Neural crest cell (in vitro differentiated cells): ENCODE measurements at places on chromosomes 13 and 19.

GRCh38 chr13:110575322-110576069, 14.0 kb upstream of the RAB20 start:
- DNase-seq = no peak

- DNase-seq = no peak
Measured at GRCh38 chr13:26989957-26990713, 181.5 kb downstream of the USP12 start.

- no peak for DNase-seq
Measured at GRCh38 chr13:78198821-78199220, 280.2 kb upstream of the EDNRB start.

DNA sequence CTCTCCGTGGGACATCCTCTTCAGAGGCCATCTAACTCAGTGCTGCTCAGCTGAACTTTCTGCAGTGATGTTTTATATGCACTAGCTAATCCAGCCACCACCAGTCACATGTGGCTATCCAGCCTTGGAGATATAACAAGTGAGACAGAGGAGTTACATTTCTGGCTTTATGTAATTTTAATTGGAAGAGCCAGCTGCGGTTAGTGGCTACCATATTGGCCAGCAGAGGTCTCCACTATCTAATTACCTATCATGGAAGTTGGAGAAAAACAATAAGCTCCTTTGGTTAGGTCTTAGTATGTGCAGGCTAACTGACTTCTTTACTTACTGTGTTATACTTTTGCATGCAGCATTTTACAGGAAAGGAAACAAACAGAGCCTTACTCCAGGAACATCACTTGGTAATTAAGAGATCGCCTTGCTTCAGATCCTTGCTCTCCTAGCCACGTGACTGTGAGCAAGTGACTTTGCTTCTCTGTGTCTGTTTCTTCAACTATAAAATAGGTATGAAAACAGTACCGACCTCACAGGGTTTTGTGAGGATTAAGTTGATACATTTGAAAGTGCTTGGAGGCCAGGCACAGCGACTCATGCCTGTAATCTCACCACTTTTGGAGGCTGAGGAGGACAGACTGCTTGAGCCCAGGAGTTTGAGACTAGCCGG, 1.6 kb upstream of the KLK10 start:
- DNase-seq = no peak

DNA sequence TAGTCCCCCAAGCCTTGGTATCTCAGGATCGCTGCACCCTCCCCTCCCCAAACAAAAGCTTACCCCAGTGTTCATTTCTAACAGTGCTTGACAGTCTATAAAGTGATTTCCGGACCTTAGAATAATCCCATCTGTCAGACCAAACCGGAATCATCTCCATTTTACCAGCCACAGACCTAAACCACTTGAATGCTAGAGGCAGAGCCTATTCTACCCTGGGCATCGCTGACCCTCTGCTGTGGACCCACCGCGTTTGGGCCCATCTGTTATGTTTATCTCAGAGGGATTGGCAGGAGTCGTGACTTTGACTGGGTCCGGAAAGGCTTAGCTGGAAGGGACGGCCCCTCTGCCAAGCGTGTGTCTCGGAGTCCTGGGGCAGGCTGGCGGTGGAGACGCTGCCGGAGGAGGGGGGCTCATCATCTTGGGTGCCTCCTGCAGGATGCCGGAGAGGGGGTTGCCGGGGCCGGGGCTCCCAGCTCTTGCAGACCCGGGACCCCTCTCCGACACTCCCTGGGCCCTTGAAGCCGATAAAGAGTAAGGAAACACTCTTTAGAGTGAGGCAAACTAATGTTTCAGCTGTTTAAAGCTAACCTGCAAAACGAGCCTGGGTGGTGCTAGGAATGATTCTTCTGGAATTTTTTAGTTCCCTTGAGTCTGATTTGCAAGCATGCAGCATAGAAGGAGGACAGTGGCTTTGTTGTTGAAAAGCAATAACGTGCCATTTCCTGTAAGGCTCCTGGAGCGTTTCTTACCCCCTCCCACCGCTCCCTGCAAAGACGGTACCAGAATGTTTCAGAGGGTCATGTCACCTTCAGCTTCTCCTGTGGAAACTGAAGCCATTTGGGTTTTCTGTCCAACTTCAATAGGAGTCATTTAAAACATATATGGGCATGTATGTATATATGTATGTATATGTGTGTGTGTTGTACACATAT, 1.3 kb downstream of the SLC25A42 start:
- peak; percentile 12 for DNase-seq

- DNase-seq = no peak
Measured at GRCh38 chr13:108020027-108020426, 195.3 kb downstream of the LIG4 start.

GRCh38 chr19:42422901-42423461, 4.2 kb downstream of the LIPE start:
- peak; percentile 68 for DNase-seq

DNA sequence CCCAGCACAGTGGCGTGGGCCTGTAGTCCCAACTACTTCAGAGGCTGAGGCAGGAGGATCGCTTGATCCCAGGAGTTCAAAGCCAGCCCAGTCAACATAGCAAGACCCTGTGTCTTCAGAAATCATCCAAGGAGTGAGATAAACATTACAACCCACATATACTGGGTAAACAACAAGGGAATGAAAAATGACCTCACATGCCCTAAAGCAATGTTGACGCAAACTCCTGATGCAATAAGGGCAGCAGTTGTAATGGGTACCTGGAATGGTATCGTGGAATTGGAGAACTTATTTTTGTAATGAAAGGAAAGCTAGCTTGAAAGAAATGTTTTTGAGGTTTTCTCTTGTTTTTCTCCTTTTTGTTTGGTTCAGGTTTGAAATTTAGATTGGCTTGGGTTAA, 24.5 kb upstream of the LGALS16 start:
- DNase-seq = no peak

DNA sequence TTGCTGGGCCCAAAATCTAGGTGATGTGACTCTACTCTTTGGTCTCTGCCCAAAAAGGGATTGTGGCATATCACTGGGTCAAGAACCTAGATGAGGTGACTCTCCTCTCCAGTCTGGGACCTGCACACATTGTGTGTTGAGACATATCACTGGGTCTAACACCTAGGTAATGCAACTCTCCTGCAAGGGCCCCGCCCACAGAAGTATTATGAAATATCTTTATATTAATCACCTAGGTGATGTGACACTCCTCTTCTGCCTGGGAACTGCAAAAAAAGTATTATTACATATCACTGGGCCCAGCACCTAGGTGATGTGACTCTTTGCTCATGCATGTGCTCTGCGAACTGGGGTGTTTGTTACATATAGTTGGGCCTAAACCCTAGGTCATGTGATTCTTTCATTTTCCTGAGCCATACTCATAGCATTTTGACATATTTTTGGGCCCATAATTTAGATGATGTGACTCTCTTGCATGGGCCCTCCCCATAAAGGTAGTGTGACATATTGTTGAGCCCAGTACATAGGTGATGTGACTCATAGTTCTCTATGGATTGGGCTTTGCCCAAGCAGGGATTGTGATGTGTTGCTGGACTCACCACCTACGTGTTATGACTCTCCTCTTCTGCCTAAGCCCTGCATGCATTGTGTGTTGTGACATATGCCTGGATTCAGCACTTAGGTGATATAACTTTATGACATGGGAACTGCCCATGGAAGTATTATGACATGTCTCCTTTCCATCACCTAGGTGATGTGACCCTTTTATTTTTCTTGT, 11.2 kb upstream of the ZNF681 start:
- DNase-seq = no peak

GRCh38 chr19:18700501-18701249, 17.2 kb downstream of the CRTC1 start:
- DNase-seq = peak; percentile 27

DNA sequence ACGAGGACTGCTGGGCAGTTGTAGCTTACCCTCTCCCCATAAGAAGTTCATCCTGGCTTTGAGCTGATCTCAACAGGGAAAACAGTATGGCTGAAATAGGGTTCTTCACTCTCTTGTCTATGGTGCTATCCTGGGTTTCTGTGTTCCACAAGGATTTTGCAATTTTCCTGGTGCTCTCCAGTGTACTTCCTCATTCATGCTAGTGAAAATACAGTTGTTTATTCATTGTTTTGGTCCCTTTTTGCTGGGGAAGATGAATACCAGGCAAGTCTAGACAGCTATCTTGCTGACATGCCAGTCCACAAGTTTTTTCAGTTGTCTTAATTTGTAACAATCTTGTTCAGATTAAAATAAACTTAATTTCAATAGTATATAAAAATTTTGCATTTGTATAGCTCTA, 306.5 kb downstream of the DLEU7 start:
- no peak for DNase-seq

- DNase-seq = no peak
Measured at GRCh38 chr19:46447006-46447405, 18.3 kb upstream of the PNMA8C start.

GRCh38 chr19:47693489-47693888, 19.7 kb upstream of the EHD2 start:
- DNase-seq = no peak

GRCh38 chr19:1047696-1048147, 7.8 kb downstream of the ABCA7 start:
- no peak for DNase-seq

DNA sequence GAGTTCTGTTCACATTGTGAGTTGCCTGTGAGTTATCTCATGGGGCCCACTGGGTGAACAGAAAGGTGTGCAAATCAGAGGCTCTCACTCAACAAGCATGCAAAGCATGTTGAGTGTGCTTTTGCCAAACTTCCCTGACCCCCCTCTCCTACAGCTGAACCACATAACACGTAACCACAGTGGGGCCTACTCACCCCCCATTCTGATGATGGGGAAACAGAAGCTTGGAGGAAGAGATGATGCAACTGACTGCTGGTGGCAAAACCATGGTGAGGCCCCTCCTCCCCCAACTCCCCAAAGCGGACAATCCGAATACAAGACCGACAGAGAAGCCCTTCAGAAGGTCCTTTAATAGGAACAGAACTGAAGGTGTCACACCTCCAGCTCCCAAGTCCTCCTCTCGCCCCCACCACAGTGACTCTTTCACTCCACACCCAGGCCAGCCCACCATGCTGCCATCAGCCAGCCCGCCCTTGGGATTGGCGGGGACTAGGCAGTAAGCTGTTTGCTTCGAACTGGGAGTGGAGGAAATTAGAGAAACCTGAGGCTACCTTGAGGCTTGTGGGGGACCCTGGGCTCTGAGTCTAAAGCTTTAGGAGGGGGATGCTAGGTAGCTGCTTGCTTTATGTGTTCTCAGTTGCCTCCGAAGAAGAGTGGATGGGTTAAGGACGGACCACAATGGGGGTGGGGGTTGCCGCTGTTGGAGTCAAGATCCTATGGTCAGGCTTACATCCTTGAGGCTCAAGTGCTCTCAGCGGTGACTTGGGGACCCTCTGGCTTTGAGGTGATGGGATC, 3.8 kb downstream of the ZNF784 start:
- DNase-seq = no peak

DNA sequence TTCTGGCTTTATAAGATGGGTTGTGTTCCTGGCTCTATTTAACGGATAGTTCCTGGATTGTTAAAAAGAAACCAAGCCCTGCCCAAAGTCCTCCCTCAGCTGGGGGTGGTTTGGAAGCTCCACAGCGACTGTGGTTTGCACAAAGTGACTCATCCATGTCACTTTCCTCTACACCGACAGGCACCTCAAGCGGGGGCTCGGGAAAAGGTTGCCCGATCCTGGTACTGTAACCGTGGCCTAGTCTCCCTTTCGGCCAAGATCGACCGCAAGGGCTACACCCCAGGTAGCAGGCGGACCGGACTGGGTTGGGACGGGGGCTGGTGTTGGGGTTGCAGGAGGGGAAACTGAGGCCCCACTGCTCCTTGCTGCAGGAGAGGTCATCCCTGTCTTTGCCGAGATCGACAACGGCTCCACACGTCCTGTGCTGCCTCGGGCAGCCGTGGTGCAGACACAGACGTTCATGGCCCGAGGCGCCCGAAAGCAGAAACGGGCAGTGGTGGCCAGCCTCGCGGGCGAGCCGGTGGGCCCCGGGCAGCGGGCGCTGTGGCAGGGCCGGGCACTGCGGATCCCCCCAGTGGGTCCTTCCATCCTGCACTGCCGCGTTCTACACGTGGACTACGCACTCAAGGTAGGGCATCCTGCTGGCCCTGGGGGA, 1.6 kb downstream of the ARRDC2 start:
- DNase-seq = no peak

DNA sequence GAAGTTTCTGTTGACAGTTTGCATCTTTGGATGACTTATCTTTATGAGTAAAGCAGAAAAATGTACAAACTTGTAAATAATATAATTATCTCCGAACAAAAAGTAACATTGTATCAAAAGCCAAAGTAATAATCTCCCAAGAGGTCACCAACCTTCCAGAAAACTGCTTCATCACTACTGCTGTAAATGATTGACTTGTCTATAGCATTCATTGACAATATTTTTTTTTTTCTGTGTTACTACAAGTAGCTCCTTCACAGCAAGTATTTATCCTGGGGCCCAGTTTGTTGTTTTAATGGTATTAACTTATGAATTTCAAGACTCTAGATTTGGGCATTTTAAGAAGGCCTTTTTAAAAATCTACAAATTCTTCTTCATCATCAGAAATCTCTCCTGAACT, 242.4 kb downstream of the KLF12 start:
- DNase-seq = no peak

- no peak for DNase-seq
Measured at GRCh38 chr13:30570691-30571090, 47.0 kb upstream of the USPL1 start.

GRCh38 chr13:91594061-91594460, 195.6 kb downstream of the GPC5 start:
- DNase-seq = no peak

DNA sequence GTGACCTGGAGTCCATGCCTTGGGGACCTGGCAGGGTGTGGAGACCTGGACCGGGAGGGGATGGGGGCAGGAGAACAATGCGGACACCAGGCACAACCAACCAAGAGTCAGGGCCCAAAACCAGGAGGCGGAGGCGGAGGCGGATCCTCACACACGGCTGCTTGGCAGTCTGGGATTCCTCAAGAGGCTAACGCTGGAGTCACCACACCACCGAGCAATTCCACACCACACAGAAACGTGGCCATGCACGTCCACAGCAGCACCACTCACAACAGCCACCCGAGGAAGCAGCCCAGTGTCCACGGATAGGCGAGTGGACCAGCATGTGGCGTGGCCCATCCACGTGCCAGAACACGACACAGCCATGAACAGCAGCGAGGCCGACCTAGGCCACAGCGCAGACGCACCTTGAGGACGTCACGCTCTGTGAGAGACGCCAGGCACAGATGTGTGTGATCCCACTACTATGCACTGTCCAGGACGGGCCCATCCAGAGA, 17.7 kb downstream of the SBNO2 start:
- DNase-seq = no peak

- DNase-seq = no peak
Measured at GRCh38 chr13:65965501-65965900, 1264.6 kb downstream of the PCDH9 start.

GRCh38 chr13:32530841-32531253, 7.7 kb downstream of the N4BP2L2 start:
- no peak for DNase-seq

DNA sequence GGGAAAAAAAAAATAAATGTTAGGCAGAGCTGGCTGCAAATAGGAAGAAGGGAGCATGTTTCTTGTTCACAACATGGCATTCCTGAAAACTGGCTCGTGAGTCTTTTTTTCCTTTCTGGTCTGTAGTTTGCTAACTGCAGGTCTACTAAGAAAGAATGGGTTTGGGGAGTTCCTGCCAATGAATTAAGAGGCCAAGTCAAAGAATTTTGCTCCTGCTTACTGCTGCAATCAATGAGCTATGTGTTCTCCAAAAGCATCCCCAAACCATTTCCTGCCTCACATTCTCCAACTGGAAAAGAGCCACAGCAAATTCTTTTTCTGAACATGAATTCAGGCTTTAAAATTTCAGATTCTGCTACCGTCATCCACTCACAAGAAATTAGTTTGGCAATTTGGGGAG, 88.6 kb downstream of the DCT start:
- DNase-seq = no peak

GRCh38 chr19:51822946-51823345, 28.0 kb downstream of the FPR3 start:
- DNase-seq = no peak
